ENCODE measurements at places on chromosomes 3 and 15. TPM values are rescaled to one million over a fixed set of nuclear protein-coding genes. Genes with fewer than 3 reads are reported as not detected.

Gene MUSTN1
- total RNA-seq: 0.49 TPM

Gene KCTD6
- total RNA-seq: 18.3 TPM

Gene ECE2
- total RNA-seq: not detected

Gene MYL3
- total RNA-seq: not detected

Gene ONECUT1
- 0.18 TPM for total RNA-seq

Gene SETD2
- 32.6 TPM for total RNA-seq

Gene PRSS50
- 0.13 TPM for total RNA-seq

Gene LSAMP
- 3.1 TPM for total RNA-seq

Gene RFC4
- total RNA-seq: 70.7 TPM

Gene SENP8
- total RNA-seq: 2.9 TPM

Gene CLRN1
- total RNA-seq: not detected

Gene GAP43
- total RNA-seq: not detected

Gene CHMP2B
- total RNA-seq: 32.7 TPM

Gene VGLL3
- 0.15 TPM for total RNA-seq

Gene LHFPL4
- total RNA-seq: not detected

Gene CHRNA5
- total RNA-seq: 52.4 TPM

Gene CHDH
- 24.1 TPM for total RNA-seq

Gene CELF6
- not detected for total RNA-seq

Gene NTRK3
- not detected for total RNA-seq

DNA sequence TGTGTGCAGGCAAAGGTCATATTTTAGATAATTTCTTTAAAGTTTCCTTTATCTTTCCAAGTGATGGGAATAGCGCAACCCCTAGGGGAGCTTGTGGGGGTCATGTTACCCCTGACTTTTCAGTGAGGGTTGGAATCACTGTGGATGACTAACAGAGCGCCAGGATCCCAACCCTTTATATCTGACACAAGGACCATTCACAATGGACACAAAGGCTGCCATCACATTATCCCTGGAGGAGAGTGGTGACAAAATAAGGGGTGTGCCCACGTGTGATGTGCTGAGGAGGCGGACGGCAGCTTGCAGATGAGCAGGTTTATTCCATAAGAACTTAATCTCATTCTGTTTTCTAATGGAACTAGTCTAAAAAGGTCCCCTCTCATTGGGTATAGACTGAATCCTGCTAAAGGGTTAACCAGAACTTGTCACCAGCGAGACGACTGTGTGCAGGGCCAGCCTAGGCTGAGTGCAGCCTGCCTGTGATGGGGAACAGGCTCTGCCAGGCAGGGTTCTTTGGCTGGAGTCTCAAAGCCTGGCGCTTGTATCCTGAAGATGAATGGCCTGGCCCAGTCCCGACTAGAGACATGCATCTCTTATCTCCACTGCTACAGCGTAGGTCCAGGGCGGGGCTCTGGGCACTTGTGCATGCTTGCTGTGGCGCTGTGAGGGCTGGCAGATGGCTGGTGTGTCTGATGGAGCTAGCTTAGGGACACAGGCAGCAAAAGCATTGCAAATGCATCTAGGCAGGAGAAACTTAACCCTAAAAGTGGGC, 50.2 kb downstream of the CHDH start:
- DNase-seq: no peak

DNA sequence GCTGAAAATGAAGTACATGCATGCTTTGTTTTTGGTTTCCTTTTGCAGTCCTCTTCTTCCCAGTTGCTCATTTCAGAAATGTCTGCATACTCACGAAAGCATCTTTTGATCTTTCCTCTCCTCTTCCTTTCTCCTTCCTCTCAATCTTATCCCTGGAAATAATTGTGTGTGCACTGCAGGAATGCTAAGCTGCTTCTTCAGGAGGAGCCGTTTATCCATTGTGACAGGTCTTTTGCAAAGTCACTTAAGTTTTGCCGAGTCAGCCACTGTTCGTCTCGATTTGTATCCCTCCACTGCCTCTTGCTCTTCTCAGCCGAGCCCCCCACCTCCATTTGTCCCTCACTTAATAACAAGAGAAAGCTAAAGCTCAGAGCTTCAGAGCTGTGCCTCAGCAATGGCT, 597.6 kb downstream of the AGBL1 start:
- no peak for DNase-seq

GRCh38 chr3:145915787-145916186, 245.2 kb downstream of the PLOD2 start:
- DNase-seq: no peak

GRCh38 chr3:36591959-36592358, 172.4 kb downstream of the DCLK3 start:
- DNase-seq: no peak

GRCh38 chr3:178083906-178084866, 452.1 kb upstream of the KCNMB2 start:
- no peak for DNase-seq

- no peak for DNase-seq
Observed at GRCh38 chr3:8482960-8483665, 18.5 kb upstream of the LMCD1 start.

DNA sequence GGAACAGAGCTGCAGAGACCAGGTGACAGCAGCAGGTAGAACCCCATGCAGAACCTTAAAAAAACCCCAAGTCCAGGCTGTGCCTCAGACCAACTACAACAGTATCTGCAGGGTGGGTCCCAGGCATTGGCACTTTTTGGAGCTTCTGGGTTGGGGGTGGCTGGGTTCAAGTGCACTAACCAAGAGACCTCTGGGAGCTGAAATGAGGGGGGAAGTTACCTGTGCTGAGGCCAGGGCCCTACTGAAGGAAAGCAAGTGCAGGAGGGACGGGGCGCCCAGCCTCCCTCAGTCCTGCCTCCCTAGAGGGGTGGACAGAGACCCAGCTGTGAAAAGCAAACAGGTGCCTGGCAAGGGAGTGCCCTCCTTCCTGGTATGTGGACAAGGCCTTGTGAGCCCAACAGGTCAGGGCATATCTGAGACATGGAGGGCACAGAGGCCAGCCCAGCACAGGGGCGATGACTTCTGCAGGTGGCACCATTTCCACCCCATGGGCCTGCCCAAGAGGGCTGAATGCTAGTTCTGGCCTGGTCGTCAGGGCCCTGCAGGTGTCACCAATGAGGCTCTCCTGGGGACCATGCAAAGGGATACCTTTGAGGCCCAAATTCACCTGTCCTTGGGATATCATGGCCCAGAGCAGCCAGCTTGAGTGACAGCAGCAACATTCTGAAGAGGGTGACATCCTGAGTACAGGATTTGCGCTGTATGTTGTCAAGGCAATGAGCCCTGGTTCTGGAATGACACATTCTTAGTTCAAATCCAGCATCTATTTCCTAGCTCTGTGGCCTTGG, 18.7 kb downstream of the CTSH start:
- DNase-seq: no peak

DNA sequence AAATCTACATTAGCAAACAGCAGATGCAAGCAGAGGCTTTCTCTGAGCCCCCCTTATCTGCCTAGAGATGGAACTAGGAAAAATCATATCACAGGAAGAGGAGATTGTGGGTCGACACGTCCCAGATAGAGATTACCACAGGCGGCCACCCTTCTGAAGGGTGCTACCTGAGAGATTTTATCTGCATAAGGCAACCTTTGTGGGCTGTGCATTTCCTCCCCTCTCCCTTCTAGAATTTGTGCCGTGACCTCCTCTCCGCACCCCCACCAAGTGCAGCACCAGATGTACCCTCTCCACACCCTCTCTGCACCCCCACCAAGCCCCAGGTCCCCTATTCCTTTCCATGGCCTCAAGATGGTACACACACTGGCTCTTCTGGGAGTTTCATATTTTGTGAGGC, 27.4 kb downstream of the METTL6 start:
- no peak for DNase-seq

- DNase-seq: no peak
Observed at GRCh38 chr15:69859866-69860265, 237.9 kb downstream of the TLE3 start.

GRCh38 chr3:188964957-188965356, 206.8 kb upstream of the TPRG1 start:
- DNase-seq: no peak

GRCh38 chr3:74506246-74506645, 108.2 kb downstream of the CNTN3 start:
- DNase-seq: no peak

DNA sequence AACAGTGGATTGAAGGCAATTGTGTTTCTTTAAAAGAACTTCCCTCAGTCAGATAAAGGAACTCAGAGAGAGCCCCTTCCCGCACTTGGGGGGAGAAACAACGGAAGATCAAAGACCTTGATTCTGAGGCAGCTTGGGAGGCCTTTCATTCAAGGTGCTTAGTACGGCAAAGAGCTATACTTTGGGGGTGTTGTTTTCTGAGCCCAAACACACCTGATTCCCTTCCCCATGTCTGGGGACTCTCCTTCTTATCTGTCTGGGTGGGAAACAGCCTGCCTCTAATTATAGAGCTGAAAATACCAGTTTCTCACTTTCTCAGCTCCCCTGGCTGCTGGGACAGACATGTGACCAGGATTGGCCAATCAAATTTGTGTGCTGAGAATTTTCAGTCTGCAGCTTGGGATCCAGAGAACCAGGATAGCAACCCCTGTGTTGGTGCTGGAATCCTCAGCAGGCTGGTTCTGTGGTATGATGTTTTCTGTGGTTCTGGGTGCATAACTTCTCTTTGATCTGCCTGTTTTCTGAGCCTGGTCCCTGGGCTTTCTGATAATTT, 19.4 kb upstream of the IQCF6 start:
- DNase-seq: no peak

GRCh38 chr15:101167753-101168462, 83.9 kb downstream of the CHSY1 start:
- peak; percentile 45 for DNase-seq

DNA sequence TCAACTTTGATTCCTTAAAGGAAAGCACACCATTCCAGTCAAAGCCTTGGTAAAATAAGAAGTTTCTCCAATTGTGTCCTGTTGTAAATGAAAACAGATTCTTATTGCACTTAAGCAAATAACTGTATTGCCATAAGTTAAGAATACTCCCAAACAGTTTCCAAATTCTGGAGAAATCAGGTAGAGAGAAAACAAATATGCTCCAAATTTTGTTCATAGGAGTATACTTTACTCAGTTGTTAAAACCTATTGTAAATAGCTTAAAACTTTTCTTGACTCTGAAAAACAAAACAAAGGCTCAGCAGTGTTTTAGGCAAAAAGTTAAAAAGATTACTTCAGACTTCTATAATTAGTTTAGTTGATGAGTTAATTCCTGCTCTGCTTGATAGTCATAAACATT, 42.4 kb downstream of the LNP1 start:
- no peak for DNase-seq

DNA sequence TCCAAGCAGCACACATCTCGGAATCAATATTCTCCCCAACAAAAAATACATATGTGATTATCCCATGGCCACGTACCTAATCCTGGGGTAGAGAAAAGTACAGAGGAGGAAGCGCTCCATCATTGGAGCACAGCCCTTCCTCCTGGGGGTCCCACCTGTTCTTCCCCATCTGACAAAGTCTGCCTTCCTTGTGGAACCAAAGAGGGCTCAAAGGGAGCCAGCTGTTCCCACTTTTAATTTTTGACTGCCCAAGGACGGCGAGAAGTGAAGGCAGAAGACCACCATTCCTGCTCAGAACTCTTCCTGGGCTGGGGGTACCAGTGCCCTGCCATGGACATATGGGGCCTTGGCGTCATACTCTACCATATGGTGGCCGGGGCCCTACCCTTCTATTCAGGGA, 14.1 kb upstream of the FANCD2 start:
- no peak for DNase-seq

DNA sequence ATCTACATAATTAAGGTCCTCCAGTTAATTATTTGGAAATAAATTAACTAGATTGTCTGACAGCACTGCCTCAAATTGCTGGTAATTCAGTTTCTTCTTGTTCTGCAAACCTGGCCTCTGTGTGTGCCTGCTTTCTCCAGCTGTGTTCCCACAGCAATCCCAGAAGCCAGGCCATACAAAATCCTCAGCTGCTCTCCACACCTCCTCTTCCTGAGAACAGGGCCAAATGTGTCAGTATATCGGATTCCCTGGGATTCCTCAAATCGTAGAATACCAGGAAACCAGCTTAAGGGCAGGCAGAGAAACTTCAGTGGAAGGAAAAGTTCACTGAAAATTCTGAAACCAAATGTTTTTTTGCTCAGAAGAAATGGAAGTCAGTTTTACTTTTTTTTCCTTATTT, 261.4 kb downstream of the ZMAT3 start:
- no peak for DNase-seq

DNA sequence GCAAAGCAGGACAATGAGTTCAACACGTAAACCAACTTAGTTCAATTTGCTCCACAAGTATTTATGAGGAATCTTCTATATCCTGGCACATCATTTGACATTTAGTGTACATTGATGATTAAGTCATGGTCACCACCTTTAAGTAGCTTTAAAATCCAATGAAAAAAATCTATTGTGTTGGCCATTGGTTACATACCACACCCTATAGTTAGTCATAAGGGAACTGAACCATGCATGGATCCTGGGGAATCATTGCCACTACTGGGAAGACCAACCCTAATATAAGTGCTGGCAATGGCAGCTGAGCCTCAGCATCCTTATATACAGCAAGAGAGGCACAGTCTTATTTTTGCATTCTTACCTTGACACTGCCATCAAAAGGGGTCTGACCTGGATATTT, 502.5 kb downstream of the MECOM start:
- no peak for DNase-seq

DNA sequence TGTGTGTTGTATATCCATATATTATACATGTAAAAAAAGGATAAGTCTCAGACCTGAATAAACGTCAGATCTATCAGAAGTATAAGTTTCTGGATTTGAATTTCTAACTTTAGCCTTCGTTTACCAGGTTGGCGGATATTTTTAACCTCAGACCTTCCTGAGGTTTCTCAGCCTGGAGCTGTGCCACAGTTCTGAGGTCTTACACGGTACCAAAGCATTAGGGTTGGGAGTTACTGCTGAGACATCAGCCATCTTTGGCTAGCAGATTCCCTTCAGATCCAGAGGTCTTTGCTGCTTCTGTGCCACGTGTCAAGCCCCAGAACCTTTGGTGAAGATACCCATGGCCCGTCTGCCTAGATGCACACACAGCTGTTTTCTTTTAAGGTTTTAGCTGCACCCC, 84.7 kb downstream of the PPP2R3A start:
- no peak for DNase-seq

DNA sequence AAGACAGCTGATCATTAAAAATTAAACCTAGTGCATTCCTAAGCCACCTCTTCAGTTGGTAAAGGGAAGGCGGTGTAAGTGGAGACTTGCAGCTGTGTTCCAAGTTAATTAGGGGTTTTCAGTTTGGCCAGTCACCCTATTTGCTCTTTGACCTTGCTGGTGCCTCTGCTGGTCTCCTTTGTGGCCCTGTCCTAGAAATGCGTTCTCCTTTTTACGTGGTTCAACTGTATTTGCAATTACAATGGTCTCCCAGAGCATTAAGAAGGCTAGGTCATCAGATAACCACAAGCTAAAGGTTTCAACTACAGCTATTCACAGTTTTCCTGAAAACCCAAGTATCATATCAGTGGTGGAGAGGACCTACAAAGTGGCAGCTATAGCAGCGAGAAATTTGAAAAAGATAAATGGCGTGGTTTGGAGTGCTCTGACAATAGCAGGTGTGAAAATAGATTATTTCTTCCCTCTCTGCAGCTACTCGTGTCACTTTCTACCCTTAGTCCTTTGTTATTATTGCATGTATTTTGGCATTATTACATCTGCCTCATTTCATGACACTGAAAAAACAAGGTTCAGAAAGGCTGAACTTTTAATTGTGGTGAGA, 203.5 kb upstream of the TBC1D5 start:
- no peak for DNase-seq

GRCh38 chr15:45795440-45796069, 160.7 kb downstream of the SQOR start:
- DNase-seq: peak; percentile 36

Measured in Panc1 (cell line).